ENCODE measurements at places on chromosomes 7 and 10.
A peak's percentile ranks its signal among the peaks of the same experiment; 100 is the strongest.

DNA sequence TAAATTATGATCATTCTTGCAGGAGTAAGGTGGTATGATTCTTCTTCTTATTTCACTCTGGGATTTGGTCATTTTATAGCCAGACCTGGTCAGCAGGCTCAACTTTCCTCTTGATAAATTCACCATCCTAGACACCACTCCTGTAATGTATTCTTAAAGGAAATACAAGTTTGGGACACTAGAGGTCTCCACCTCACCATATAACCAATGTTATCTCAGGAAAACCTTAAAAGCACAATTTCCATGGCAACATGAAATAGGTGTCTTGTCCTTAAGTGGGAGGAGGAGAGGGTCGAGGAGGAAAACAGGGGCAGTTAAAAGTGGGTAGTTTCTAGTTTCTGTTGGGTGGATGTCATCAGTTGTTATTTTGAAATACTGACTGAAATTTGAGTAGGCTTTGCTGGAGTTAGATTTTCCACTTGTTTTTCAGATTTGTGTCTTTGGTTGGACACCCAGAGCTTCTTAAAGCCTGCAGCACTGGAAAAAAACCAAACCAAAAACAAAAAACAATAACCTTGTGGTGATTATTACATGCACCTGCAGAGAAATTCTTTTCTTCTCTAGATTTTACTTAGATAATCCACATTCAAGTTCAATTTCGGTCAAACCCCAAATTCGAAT lies 163.1 kb downstream of the PRKCQ start:
- H3K4me1 ChIP-seq, result no peaks in the 10 kb centered on the region
- H3K27me3 ChIP-seq, result no peaks in the 10 kb centered on the region
- ATAC-seq, result no peak
- no peak overlapping the region for H3K27ac ChIP-seq

- no peak overlapping the region for H3K4me3 ChIP-seq
- ATAC-seq, result no peak
- H3K36me3 ChIP-seq, result no peaks in the 10 kb centered on the region
- peaks cover 6% of the 10 kb centered on the region for H3K4me1 ChIP-seq
- H3K27ac ChIP-seq, result no peak overlapping the region
- H3K27me3 ChIP-seq, result no peaks in the 10 kb centered on the region
These were observed 251.8 kb downstream of the BMPER start for GRCh38 chr7:34157137-34157536.

DNA sequence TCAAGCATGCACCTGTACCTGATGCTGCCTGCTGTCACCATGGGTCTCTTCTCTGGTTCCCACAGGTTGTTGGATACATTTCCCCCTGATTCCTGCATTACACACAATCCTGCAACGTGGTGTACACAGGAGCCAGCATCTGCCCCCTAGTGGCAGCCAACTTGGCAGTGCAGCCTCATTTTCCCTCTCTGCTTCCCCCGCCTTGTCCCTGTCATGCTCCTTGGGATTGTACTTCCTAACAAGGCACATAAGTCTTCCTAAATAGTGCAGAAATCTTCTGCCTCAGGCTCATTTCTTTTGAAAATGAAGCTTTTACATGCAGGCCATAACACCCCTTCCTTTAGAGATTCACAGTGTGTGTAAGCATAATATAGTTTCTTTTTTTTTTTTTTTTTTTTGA lies 387.5 kb downstream of the CCSER2 start:
- H3K4me3 ChIP-seq, result no peak overlapping the region
- H3K36me3 ChIP-seq, result no peaks in the 10 kb centered on the region
- no peaks in the 10 kb centered on the region for H3K4me1 ChIP-seq
- H3K27me3 ChIP-seq, result no peaks in the 10 kb centered on the region
- ATAC-seq, result no peak
- no peak overlapping the region for H3K27ac ChIP-seq

GRCh38 chr10:8116926-8117493 lies 62.5 kb downstream of the GATA3 start:
- H3K36me3 ChIP-seq, result no peaks in the 10 kb centered on the region
- H3K27ac ChIP-seq, result no peak overlapping the region
- ATAC-seq, result no peak
- H3K27me3 ChIP-seq, result peaks cover 15% of the 10 kb centered on the region
- H3K4me3 ChIP-seq, result no peak overlapping the region
- no peaks in the 10 kb centered on the region for H3K4me1 ChIP-seq

DNA sequence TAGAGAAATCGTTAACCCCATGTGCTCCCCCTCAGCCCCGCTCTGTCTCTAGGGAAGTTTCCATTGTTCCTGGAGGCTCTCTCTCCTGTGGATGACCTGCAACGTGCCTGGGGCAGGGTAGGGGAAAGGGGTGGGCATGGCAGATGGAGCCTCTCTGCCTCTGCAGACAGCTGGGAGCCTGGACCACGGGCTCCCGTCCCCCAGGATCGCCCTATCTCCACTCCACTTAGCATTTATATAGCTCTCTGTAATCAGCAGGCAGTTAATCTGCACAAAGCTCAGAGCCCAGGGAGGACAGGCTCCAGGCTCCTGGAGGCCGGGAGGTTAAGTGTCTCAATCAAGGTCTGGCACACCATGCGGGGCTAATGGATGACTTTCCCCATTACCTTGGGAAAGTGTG lies 369.7 kb downstream of the PLXNA4 start:
- no peak overlapping the region for H3K4me3 ChIP-seq
- H3K27me3 ChIP-seq, result no peaks in the 10 kb centered on the region
- H3K27ac ChIP-seq, result no peak overlapping the region
- peaks cover 23% of the 10 kb centered on the region for H3K36me3 ChIP-seq

DNA sequence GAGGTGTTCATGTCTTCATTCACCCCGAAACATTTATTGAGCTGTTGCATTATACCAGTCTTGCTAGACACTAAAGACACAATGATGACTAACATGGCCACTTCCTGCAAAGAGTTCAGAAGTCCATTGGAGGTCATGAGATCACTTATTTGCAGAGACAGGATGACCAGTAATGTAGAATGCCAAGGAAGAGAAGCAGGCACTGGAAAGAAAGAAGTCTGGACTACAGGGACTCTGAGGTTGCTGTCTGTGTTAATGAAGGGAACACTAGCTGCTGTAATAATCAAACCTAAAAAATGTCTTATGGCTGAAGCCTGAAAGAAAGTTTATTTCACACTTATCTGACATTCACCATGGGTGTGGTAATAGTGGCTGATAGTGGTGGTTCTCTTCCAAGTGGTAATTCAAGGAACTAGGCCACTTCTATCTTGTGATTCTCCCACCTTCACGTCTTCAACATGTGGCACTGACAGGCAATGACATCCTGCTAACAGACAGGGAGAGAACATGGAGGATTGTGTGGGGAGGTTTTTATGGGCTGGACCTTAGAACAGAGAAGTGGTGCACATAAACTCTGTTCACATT lies 89.2 kb upstream of the MKLN1 start:
- H3K4me3 ChIP-seq, result no peak overlapping the region
- ATAC-seq, result no peak
- no peaks in the 10 kb centered on the region for H3K27me3 ChIP-seq
- no peak overlapping the region for H3K27ac ChIP-seq

DNA sequence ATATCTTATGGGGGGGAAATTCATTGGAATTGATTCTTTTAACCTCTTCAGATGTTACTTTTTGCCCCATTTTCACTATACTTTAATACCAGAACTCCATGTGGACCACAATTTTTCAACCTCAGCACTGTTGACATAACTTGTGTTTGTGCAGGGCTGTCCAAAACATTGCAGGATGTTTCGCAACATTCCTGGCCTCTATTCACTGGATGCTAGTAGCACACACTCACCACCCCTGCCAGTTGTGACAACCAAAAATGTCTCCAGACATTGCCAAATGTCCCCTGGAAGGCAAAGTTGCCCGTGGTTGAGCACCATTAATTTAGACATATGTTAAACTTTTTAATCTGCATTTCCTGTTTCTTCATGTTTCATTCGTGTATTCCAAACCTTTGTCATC lies 234.7 kb downstream of the GFRA1 start:
- no peaks in the 10 kb centered on the region for H3K27me3 ChIP-seq
- H3K27ac ChIP-seq, result no peak overlapping the region
- ATAC-seq, result peak; percentile 91
- H3K4me3 ChIP-seq, result no peak overlapping the region
- H3K36me3 ChIP-seq, result no peaks in the 10 kb centered on the region

DNA sequence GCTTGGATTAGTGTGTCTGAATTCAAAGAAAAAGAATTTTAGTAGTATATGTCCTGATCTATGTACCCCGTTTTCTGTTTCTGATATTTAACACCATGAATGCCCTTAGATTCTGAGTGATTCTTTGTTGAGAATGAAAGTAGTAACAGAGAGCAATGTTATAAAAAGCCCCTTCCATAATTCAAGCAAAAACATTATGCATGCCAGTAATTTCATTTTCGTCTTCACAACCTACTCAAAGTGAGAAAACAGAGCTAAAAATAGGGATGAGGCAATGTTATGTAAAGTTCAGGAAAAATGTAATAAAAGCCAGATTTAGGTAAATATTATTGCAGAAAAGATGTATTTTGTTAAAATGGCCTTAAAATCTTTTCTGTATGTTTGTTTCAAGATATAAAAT lies 28.1 kb downstream of the PTPRZ1 start:
- H3K27me3 ChIP-seq, result no peaks in the 10 kb centered on the region
- ATAC-seq, result no peak
- H3K36me3 ChIP-seq, result no peaks in the 10 kb centered on the region

- no peaks in the 10 kb centered on the region for H3K36me3 ChIP-seq
- no peaks in the 10 kb centered on the region for H3K4me1 ChIP-seq
- H3K4me3 ChIP-seq, result no peak overlapping the region
- no peak overlapping the region for H3K27ac ChIP-seq
- ATAC-seq, result no peak
These were observed 37.8 kb upstream of the UBE2H start for GRCh38 chr7:129990403-129991192.

DNA sequence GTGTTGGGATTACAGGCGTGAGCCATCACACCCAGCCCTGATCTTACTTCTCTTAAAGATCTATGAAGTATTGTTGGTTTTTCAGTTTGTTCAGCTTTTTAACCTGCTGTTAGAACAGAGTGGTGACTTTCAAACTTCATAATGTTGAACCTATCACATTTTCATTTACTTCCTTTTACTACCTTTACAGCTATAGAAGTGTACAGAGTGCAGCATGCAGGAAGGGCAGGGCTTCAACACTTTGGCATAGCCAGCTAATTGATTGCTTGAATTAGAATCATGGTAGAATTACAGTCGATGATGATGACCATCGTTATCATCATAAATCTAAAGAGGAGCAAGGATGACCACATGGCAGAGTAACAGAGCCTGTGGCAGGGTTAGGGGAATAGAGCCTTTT lies 55.5 kb downstream of the AOAH start:
- H3K27me3 ChIP-seq, result no peaks in the 10 kb centered on the region
- no peak for ATAC-seq
- no peak overlapping the region for H3K4me3 ChIP-seq
- no peaks in the 10 kb centered on the region for H3K4me1 ChIP-seq
- no peak overlapping the region for H3K27ac ChIP-seq

DNA sequence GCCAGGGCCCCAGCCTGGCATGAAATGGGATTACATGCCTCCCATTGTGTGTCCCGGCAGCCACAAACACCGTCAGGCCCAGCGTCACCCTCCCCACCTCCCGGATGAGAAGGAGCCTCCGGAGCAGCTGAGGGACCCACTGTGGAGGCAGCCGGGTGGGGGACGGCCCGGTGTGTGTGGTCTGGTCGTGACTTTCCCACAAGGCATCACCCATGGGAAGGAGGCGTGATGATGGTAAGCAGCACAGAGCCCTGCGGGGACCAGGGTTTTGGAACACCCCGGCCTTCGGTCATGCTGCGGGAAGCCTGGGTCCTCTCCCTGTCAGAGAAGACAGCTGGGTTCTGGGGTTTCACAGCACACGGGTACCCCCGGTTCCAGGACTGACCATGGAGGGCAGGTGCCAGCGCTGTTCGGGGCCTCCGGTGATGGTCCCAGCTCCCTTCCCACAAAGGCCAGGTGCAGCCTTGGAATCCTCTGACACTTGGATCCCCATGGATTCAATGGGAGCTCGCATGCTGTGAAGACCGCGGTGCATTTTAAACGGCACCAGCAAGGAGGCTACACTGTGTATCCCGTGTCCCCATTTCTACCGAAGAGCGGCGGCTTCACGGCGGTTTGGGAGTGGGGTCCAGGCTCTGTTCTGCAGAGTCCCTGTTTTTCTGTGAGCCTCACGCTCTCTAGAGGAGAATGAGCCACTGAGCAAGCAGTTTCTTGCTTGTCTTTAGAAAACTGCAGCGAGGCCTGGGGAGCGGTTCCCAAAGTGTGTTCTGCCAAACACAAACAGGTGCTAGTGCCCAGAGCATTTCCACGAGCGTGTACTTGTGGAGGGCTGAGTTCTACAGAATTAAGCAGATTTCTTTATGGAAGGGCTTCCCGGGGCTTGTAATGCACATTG lies 336.0 kb downstream of the ADARB2 start:
- H3K36me3 ChIP-seq, result no peaks in the 10 kb centered on the region
- no peak overlapping the region for H3K27ac ChIP-seq
- H3K4me3 ChIP-seq, result no peak overlapping the region
- peaks cover 60% of the 10 kb centered on the region for H3K27me3 ChIP-seq
- H3K4me1 ChIP-seq, result no peaks in the 10 kb centered on the region

DNA sequence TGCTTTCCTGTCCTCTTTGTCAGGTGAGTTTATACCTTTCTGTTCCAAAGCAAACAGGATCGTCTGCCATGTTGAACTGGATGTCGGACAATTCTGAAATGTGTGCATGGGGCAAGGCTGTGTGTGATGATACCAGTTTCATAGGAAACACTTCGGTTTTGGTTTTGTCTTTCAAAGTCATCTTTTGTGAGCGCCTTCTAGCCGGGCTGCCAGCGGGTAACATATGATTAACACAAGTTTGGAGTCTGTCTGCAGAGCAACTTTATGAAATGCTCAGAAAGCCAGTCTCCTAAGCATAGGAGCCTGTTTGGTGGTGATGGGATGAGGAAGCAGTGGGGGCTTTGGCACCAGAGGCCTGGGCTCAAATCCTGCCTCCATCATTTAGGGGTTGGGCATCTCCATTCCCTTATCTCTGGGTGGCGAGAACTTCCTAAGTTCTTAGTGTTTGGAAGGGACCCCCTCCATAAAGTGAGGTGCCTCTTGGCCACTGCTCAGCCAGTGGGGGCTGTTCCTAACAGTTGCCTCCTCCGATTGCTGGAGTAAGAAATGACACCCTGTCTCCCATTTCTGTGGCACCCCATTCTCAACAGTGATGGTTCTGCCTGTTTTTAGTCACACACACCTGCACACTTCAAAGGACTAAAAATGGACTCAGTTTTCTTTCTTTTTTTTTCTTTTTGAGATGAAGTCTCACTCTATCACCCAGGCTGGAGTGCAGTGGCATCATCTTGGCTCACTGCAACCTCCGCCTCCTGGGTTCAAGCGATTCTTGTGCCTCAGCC lies 36.8 kb downstream of the CUX1 start:
- no peak for ATAC-seq
- peaks cover 64% of the 10 kb centered on the region for H3K4me1 ChIP-seq
- no peaks in the 10 kb centered on the region for H3K36me3 ChIP-seq
- no peaks in the 10 kb centered on the region for H3K27me3 ChIP-seq

DNA sequence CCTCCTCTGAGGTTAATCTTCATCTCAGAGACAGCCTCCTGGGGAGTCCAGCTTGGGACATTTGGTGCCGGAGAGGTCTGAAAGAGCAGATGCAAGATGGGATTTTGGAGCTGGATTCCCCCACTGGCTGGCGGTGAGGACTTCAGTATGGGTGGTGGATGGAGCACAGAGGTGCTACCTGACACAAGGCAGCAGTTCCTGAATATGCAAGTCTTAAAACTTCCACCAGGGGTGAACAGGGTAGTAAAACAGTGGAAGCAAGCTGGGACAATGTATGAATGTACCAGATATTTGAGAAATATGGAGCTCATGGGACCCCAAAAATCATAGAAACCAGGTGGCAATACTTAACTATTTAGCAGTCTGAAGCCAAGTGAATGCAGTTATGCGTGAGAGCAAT lies 4.8 kb upstream of the TAF3 start:
- no peak overlapping the region for H3K27ac ChIP-seq
- ATAC-seq, result no peak
- H3K36me3 ChIP-seq, result peaks cover 8% of the 10 kb centered on the region
- no peak overlapping the region for H3K4me3 ChIP-seq
- H3K27me3 ChIP-seq, result no peaks in the 10 kb centered on the region

GRCh38 chr10:70722820-70723424 lies 50.6 kb downstream of the ADAMTS14 start:
- no peak overlapping the region for H3K4me3 ChIP-seq
- no peaks in the 10 kb centered on the region for H3K27me3 ChIP-seq
